ENCODE measurements at places on chromosomes 3 and 15. TPM values are rescaled to one million over a fixed set of nuclear protein-coding genes. Genes with fewer than 3 reads are reported as not detected.

Gene OSTN
- total RNA-seq, result not detected

Gene TRIM59
- total RNA-seq, result 9.2 TPM

Gene HYAL3
- 14.7 TPM for total RNA-seq

Gene PIGZ
- total RNA-seq, result 2.6 TPM

Gene ONECUT1
- total RNA-seq, result not detected

Gene ADGRG7
- not detected for total RNA-seq

Gene GOLGA6B
- total RNA-seq, result not detected

Gene IL5RA
- not detected for total RNA-seq

Gene MRAS
- 14.2 TPM for total RNA-seq

Gene CCR3
- not detected for total RNA-seq

Gene SMAD6
- total RNA-seq, result 0.96 TPM

Gene TMC3
- not detected for total RNA-seq

Gene DNAJA4
- total RNA-seq, result 13.6 TPM

Gene CCR8
- not detected for total RNA-seq

Gene VGLL3
- 1.7 TPM for total RNA-seq

Gene PLSCR2
- total RNA-seq, result 0.21 TPM

Gene SEC61A1
- 177 TPM for total RNA-seq

Gene OIP5
- total RNA-seq, result 1.1 TPM

Gene IL17RE
- 2.7 TPM for total RNA-seq

Gene FOXB1
- total RNA-seq, result not detected

Gene GOLGA6L10
- total RNA-seq, result 0.24 TPM

Gene MNS1
- total RNA-seq, result 0.48 TPM

Gene GREM1
- 0.21 TPM for total RNA-seq

Gene IMPG2
- total RNA-seq, result under 0.01 TPM

Gene MON1A
- total RNA-seq, result 14.3 TPM

Gene IQCB1
- 14.2 TPM for total RNA-seq

Gene KIF15
- total RNA-seq, result 2.4 TPM

Measured in tracheal epithelial cell (primary cell).